ENCODE measurements at places on chromosomes 4 and X.

DNA sequence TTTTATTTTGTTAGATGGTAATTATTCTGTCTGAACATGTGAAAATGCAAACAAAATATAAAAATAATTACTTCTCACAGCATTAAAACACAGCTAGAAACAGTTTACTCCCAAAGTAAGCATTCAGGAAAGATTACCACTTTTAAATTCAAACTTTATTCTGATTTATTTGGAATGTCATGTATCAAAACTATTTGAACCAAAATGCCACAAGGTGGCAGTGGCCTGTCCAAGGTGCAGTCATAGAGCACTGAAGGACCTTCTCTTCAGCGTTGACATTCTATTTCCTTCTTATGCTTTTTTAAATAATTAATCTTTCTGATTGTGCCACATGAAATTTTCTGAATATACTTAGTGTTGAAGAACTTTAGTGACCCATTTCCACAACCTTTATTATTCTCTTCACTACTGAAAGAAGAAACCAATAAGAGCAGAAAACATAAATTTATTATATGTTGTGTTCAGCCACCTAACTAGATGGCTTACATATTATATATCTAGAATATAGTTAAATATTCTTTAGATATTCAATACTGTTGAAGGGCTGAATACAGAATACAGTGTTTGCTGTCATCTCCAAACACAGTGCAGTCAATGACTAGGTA, 283.6 kb downstream of the CFAP299 start:
- DNase-seq: no peak

DNA sequence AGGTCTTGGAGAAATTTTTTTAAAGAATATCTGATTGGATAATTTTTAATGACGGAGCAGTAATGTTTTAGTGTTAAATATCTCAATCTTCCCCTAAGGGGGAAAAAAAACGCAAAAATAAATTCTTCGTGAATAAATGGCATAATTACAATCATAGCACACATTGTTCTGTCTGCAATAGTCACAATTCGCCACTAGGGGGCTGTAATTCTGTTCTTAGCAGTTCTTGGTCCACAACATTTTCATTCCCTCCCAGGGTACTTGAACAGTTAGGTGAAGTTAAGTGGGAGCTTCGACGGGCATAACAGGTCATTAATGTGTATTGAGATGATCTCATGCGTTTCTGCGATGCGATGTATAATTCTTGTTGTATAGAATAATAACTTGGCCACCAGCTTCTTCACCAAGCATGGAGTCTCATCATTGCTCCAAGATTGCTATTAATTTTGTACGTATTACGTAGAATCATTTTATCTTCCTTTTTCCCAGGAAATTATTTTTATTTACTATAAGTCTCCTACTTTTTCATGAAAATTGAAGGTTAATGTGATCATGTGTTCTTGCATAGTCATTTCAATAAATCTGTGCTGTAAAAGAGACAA, 27.2 kb downstream of the HTR2C start:
- peak; percentile 19 for DNase-seq

DNA sequence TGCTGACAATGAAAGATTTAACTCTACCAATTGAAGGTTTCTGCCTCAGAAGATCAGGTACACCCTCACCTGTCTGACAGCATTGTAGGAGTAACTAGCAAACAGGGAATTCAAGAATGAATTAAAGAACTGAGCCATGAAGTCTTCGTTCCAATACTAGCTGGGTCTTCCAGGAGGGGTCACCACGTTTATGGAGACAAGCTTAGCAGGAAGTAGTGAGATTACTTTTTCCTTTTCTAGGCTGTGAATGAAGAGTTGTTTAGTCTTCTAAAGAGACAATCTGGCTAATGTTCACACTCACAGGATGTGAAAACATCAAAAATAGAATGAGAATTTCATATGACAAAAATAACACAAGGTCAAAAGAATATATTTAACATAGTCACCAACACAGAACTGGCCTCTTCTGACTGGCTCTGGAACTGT, 54.9 kb downstream of the REELD1 start:
- DNase-seq: no peak

DNA sequence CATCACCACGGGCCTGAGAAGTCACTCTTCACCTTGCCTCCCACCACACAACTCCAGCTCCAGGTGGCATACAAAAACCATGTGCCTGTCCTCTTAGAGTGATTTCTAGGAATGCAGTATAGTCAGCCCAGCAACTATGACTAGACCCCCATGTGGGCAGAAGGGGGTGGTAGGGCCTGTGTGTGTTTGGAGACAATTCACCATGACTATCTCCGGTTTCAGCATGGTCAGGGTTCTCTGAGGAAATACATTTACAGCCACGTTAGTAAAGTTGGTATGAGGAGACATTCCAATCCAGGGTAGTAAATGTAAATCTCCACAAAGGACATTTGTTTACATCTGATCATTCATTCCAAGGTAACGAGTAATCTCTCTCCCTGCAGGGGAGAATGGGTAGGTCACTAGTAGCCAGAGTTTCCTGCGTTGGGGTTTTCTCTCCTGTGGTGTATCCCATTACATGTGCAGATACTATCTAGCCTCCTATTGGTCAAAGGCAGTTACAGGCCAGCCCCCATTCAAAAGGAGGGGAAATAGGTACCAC, 4.2 kb upstream of the MTMR1 start:
- no peak for DNase-seq

DNA sequence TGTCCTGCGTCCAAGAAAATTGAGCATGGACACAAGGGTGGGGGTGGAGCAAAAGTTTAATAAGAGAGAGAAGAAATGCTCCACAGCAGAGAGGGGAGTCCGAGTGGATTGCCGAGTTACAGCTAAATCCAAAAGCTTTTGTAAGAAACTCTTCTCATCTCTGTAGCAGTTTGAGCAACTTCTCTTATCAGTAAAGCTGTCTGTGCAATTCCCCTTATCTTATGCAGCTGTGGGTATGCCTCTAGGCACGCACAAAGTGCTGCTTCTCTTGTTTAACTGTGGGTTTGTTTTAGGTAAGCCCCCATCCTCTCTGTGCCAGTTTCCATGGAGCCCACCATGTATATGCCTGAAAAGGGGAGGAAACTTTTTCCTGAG, 44.8 kb downstream of the HMGB2 start:
- DNase-seq: no peak

GRCh38 chr4:185307136-185307950, 88.4 kb downstream of the LRP2BP start:
- DNase-seq: no peak

DNA sequence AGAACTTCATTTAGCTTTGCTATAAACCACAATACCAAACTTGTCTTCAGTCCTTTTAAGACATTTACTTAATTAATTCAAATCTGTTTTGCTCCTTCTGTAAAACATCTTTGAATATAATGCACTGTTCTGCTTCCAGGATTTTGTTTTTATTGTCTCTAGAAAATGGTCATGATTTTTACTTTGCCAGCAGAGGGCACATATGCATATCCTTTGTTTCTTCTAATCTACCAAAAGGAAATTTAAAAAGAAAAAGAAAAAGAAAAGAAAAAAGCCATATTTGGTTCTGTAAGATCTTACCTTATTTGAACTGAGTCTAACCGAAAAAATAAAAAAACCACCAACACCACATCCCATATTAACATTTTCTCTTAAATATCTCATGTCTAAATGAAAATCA, 101.9 kb upstream of the CCSER1 start:
- no peak for DNase-seq

GRCh38 chr4:139247241-139247640, 32.8 kb downstream of the MGARP start:
- DNase-seq: no peak

DNA sequence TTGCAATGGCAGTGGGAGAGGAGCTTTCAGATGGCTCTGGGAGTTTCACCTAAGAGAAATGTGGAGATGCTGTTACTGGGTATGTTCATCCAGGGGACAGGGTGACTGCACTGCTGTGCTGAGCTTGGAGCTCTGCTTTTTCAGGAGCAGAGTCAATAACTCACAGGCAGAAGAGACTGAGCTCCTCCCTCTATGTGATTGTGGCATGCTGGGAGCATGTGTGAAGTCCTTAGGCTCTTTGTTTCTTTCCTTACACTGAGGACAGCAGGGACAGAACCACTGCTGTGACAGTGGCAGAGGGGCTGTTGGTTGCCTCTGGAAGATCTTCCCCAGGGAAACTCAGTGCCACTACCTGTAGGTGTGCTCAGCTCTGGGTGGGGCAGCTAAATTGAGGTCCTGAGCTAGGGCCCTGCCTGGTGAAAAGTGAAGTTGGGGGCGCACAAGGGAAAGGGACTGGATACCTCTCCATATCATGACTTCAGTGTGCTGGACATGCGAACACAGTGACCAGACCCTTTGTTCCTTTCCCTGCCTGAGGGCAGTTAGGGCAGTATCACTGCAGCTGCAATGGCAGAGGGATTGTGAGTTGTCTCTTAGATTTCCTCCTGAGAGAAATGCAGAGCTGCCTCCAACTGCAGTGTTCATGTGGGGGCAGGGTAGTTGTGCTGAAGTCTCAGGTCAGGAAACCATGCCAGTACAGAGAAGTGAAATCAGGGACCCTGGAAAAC, 156.7 kb downstream of the TENT5D start:
- no peak for DNase-seq

DNA sequence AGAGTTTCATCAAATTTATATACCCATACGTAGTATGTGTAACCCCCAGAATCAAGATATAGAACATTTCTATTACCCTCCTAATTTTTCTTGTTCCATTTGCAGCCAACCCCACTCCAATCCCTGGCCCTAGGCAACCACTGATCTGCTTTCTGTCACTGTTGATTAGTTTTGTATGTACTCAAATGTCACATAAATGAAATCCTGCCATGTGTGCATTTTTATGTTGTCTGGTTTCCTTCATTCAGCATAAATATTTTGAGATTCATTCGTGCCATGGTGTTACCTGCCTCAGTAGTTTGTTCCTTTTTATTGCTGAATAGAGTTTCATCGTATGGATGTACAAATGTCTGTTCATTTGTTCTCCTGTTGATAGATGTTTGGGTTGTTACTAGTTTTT, 126.3 kb downstream of the MID1IP1 start:
- DNase-seq: no peak

- DNase-seq: no peak
These were observed 65.6 kb downstream of the MCF2 start for GRCh38 chrX:139642241-139642927.

DNA sequence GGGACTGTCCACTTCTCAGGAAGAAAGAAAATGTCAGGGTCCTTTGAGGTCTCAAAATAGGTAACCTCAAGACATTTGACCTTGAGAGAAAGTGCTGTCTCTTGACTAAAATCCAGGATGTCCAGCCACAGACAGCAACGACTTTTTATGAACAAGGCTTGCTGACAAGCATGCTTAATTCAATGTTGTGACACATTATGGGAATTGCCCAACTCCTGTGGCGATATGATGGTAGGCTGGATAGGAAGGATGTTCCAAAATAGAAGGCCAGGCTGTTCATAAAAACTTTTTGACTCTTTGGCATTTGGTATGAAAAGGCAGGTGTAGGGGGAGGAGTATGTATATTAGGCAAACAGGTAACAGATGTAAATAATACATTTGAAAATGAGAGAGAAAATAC, 50.8 kb upstream of the EDNRA start:
- no peak for DNase-seq

- DNase-seq: no peak
These were observed 51.3 kb downstream of the RTL9 start for GRCh38 chrX:110409925-110410324.

GRCh38 chr4:113122066-113122465, 72.6 kb downstream of the ANK2 start:
- no peak for DNase-seq

DNA sequence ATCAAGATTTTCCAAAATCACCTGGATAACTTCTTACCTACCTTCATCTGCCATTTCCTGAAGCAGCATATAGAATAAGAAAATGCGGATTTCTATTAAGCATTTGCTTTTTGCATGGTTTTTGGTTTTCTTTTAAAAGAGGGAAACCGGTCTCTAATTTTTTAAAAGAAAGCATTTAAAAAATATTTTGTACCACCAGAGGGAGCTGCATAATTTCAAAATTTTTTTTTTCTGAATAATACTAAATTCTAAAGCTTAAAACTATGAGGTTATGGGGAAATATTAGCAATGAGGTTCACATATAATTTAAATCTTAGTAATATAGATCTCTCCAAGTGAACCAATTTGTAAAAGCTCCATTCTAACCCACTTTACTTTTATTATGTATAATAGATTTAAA, 137.7 kb upstream of the TENT5D start:
- no peak for DNase-seq

- DNase-seq: peak; percentile 72
These were observed 20.7 kb downstream of the HAND2 start for GRCh38 chr4:173509036-173510001.

- DNase-seq: no peak
These were observed 30.9 kb downstream of the FAM9C start for GRCh38 chrX:13013363-13014110.

- DNase-seq: no peak
These were observed 48.5 kb downstream of the WDFY3 start for GRCh38 chr4:84917869-84918600.

DNA sequence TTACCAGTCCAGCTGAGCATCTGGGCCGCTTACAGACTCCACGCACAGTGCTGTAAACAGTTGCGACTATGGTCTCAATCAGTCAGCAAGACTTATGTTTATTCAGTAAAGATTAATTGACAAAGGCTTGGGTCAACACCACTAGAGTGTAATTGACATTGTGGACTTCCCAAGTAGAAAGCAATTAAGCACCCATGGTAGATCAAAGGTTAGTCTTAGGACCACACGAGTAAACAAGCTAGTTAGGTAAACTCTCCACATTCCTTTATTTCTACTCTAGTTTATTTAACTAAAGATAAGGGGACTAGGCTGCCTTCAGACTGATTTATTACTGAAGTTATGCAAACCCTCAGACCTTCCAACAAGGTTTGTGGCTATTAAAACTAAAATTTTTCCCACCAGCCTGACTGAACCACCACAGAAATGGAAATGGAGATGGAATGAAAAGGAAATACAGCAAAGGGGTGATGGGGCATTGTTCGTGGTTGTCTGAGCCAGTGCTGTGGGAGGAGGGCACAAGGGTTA, 44.2 kb downstream of the MTHFD2L start:
- DNase-seq: no peak

DNA sequence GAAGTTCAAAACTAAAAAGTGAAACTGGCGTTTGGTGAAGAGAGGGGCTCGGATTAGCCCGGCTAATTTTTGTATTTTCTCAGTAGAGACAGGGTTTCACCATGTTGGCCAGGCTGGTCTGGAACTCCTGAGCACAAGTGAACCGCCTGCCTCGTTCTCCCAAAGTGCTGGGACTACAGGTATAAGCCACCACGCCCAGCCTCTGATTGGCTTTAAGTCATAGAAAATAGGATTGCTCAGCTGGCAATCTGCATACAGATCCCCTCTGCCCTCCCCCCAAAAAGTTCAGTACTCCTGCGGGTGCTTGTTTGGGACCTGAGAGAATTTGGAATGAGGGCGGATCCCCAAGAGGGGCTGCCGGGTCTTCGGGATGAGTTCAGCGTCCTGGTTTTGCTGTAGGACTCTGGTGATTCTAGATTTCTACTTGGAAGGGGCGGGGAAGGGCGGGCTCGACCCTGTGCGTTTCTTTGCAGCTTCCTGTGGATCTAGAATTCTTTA, 537 bp upstream of the PRKX start:
- peak; percentile 2 for DNase-seq

DNA sequence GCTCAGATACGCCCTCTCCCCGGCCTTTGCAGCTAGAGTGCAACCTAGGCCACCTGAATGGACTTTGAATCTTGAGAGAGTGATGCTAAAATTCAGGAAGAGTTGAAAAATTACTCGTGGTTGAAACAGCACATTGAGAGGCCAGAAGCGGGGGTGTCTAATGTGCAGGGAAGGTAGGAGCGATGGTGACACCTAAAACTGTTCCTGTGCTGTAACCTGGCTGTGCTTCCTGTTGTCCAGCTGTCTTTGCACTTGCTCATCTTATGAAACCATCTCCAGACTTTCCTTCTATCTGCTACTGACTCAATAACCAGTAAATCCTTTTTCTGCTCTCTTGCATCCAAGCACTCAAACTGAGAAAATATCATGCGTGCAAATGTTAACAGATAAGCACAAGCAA, 106.4 kb upstream of the RPS6KA3 start:
- DNase-seq: no peak
